ENCODE measurements at places on chromosomes 16 and 17.
A peak's percentile ranks its signal among the peaks of the same experiment; 100 is the strongest.

DNA sequence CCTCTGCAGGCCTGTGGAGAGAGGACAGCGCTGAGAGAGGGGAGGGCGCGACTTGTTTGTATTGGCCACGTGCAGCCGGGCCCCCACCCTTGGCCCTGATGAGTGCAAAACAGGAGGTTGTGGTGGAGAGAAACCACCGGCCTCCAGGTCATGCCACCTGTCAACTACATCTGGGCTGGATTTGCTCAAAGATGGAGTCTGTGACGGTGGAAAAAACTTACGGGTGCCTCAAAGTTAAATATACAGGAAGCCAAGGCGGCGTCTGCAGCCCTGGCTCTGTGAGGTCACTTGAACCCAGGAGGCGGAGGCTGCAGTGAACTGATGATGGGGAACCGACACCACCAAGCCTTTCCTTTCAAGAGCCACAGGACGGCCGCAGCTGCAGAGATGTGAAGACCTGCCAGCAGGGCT is 15.7 kb downstream of the C16orf74 start:
- peak; percentile 47 for DNase-seq

- no peak for DNase-seq
Observed at GRCh38 chr17:73924114-73924908, 279.2 kb upstream of the RPL38 start.

DNA sequence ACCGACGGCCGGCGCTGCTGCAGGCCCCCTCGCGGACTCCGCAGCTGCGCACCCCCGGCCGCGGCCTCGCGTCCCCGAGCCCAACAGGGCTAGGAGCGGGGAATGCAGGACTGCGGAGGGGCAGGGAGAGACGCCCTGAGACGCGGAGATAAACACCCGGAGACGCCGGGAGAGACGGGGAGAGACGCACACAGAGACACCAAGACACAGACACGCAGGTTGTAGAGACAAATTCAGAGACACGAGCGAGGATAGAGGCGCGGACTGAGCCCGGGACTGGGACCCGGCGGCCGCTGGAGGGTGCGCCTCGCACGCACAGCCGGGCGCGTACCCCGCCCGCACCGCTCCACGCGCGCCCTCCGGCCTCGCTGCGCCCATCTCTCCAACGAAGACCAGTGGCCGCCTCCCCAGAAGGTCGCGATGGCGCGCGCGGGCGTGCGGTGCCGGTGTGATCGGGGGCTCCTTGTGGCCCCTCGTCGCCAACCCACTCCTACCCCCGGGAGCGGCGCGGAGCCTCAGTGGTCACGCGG is 902 bp downstream of the STAC2 start:
- no peak for DNase-seq

- no peak for DNase-seq
Observed at GRCh38 chr17:14209215-14209614, 27.4 kb downstream of the CDRT15 start.

DNA sequence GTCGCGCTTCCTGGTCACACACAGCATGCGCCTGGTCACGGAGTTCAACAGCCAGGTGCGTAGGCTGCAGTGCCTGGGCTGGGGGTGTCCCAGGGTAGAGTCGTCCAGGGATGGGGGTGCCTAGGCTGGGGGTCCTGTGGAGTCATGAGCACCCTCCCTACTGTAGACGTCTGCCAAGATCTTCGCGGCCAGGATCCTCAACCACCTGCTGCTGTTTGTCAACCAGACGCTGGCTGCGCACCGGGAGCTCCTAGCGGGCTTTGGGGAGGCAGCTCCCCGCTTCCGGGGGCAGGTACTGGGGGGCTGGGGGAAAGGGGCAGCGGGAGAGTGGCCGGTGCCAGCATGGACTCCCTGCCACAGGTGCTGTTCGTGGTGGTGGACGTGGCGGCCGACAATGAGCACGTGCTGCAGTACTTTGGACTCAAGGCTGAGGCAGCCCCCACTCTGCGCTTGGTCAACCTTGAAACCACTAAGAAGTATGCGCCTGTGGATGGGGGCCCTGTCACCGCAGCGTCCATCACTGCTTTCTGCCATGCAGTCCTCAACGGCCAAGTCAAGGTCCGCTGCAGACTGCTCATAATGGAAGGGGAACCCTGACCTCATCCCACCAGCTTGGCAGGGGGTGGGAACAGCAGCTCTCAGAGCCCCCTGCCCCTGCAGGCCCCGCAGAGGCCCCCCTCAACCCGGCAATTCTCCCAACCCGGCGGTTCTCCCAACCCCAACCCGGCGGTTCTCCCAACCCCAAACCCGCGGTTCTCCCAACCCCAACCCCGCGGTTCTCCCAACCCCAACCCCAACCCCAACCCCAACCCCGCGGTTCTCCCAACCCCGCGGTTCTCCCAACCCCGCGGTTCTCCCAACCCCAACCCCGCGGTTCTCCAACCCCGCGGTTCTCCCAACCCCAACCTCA is 2.4 kb downstream of the PDIA2 start:
- DNase-seq: no peak

- DNase-seq: peak; percentile 46
Observed at GRCh38 chr17:45229681-45230409, 8.2 kb downstream of the FMNL1 start.

GRCh38 chr17:65100316-65101140 is 36.6 kb upstream of the RGS9 start:
- peak; percentile 87 for DNase-seq

DNA sequence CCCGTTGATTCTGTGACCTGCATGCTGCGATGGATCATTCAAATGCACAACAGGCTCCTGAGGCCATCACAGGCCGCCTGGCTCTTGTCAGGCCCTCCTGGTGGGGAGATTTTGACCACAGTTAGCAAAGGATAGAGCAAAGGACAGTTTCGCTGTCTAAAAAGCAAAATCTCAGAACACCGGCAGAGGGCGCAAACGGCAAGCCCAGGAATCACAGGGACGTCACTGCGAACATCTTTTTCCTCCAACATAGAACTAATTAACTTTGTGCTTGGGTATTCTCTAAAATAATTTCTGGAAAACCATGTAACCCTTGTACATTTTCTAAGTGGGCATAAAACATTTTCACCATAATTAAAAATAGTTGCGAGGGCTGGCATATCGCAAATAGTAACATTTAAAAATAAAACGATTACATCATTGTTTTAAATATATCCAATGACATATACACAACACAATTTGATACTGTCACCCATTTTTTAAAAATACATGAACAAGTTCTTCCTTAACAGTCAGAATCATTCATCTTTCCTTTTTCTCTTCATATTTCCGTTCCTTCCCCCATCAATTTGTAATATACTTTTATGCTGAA is 19.7 kb upstream of the SLC47A1 start:
- peak; percentile 70 for DNase-seq

Measured in CD4-positive, alpha-beta T cell treated with Interleukin-12 subunit alpha and Interleukin-12 subunit beta, for 1 hour (primary cell).